NCI-H1694 (cell line): ENCODE measurements at places on chromosomes 13 and 19.

DNA sequence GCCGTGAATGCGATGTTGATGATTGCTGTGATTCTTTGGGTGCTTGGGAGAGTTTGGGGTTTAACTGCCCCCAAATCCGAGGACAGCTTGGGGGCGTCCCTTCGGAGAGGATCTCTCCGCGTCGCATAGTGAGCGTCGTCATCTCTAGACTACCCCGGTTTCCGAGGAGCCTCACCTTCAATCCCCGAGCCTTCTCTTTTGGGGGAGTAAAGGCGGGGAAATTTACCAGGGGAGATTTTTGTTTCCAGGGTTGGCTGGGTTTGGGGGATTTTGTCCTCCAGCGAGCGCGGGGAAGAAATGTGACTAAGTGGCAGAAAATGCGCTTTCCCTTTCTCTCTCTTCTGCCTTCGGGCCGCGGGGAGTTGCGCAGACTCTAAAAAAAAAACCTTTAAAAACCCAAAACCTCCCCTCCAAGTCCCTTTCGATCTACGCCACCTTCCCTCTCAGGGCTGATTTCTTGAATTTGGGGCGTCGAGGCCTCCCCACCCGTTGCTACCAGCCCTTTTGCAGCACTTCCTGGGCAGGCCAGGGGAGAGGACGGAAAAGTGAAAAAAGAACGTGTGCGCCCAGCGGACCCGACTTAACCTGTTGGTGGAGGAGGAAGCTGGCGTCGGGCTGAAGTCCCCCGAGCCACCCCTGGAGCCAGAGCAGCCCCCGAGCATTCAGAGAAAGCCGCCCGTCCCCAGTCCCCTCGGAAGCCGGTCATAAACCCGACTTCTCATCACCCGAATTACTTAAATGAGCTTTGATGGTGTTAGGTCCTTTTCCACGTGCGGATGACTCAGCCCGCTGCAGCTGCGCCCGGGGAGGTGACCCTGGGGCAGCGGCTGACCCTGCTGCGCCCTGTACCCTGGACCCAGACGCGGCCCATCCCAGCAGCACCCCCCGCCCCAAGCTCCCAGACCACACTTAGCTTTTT is 17.7 kb downstream of the NFIX start:
- DNase-seq, result no peak

DNA sequence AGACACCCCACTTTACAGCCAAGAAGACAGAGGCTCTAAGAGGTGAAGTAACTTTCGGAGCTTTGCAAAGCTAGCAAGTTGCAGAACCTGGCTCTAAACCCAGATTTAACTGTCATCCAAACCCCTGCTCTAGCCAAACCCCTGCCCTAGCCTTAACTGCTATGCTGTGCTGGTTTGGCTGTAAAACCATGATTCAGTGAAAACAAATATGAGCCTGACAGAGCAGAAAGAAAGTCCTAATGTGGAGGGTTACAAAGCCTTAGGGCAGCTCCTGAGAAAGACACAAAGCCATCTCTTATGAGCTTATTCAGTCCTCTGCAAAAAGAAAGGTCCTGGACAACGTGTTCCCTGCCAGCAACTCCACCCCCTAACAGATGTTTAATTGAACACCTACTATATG is 172.8 kb downstream of the KATNAL1 start:
- DNase-seq, result no peak

- DNase-seq, result no peak
These were observed 7.1 kb downstream of the RYR1 start for GRCh38 chr19:38440592-38440991.

- no peak for DNase-seq
These were observed 9.3 kb downstream of the POU2F2 start for GRCh38 chr19:42122691-42123607.

GRCh38 chr19:34832581-34833112 is 59.6 kb upstream of the ZNF599 start:
- no peak for DNase-seq

GRCh38 chr13:110471156-110471832 is 90.2 kb downstream of the RAB20 start:
- DNase-seq, result no peak

DNA sequence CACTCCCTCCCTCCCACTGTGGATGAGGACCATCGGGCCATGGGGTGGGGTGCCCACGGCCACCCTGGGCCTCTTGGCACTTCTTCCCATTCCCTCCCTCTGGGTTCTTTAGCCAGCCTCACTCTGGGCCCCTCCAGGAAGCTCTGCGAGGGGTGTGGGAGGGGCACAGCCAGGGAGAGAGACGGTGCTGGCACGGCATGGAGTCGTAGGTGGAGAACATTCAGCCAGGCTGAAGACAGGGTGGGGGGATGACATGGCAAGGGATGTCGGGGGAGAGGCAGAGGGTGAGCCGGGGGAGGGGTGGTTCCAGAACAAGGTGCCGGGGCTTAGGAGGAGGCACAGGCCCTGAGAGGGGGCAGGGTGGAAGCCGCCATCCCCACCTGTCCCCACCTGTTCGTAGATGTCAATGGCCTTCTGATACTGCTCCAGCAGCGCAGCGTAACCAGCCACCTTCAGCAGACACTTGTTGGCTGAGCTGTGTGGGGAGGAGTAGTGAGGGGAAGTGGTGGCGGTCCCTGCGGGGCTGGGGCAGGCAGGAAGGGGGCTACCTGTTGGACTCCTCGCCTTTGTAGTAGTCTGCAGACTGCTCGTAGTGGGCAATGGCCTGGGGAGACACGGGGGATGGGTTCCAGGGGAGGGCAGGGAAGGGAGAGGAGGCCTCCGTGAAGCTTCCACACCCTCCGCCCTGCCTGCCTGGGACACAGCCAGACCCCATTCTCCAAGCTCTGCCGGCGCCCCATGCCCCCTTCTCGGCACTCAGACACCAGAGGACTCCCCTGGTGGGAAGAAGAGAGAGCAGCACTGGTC is 8.8 kb upstream of the KPTN start:
- no peak for DNase-seq

DNA sequence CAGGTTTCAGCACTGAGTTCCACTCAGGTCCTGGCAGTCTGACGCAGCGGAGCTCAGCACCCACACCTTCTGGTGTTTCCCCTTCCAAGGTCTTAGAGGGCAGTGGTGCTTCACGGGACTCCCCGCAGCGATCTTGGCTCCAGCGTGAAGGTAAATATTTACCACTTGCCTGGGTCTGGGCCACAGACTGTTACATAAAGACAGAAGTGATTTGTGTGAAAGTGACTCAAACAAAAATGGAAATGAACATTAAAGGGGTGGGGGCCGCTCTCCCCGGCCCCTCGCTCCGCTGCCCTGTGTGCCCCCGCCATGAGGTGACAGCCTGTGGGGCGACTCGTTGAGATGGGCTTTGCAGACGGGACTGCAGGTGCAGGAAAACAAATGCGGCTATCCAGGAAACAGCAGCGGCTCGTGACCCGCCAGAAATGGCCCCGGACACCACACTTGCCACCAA is 55.0 kb downstream of the GGACT start:
- no peak for DNase-seq
